Stimulated activated CD4-positive, alpha-beta T cell treated with anti-CD3 and anti-CD28 coated beads, Interleukin-12 subunit alpha, Interleukin-12 subunit beta, amount 100 ng/mL, for 24 hours (primary cell): ENCODE measurements at places on chromosomes 2 and 18.

- no peak for DNase-seq
These were observed 109.8 kb downstream of the FARSB start for GRCh38 chr2:222545823-222546795.

- DNase-seq: no peak
These were observed 28.3 kb upstream of the GYPC start for GRCh38 chr2:126627643-126628042.

DNA sequence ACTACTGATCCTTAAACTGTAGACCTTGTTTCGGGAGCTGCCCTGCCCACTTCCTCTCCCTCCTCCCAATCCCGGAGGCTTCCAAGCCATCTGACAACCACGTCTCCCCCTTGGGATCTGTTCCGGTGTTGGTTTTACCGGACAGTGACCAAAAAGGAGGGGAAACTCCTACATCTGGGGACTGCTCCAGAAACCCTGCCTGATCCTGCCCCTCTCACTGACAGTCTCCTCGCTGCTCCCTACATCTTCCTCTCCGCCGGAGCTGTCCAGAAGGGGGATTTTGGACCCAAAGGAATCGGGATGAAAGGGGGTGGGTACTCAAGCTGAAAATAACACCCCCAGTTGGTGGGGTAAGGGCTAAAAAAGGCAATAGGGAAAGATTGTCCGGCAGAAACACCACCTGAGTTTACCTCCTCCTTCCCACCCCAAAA is 1.5 kb downstream of the INO80D start:
- no peak for DNase-seq

- no peak for DNase-seq
These were observed 238.2 kb upstream of the RBMS1 start for GRCh38 chr2:160731856-160732255.

DNA sequence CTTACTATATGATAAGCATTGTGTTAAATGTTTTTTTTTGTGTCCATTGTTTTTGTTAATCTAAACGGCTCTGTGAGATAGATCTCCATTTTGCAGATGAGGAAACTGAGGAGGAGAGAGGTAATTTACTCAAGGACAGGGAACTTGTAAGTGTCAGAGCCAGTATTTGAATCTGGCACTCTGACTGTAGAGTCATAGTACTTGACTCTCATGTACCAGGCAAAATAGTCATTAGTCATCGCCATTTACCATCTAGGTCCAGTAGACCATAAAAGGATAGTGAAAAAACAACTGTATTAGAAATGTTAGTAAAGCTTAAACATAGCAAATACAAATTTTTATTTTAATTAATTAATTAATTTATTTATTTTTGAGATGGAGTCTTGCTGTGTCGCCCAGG is 4.8 kb downstream of the PSMD14 start:
- no peak for DNase-seq

GRCh38 chr2:66370824-66371223 is 64.1 kb upstream of the MEIS1 start:
- no peak for DNase-seq

GRCh38 chr2:234437642-234438304 is 59.1 kb downstream of the ARL4C start:
- DNase-seq: no peak
